NCI-H446 (cell line): ENCODE measurements at places on chromosomes 2 and 18.

DNA sequence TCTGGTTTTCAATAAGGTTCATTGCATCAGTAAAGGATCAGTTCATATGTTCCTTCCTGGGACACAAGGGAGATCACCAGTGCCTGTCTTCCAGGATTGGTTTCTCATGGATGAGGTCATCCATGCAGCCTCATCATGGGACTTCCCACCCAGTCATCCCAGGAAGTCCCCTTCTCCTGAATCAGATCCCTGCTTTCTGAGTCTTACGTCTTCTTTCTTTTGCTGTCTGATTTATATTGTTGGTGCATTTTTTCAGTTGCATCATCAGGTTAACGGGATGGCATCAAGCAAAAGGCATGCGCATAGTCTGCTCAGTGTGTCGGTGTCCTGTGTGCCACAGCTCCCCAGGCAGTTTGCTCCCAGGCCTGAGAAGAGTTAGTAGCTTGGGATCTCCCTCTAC, 105.9 kb downstream of the SOX11 start:
- no peak for DNase-seq

GRCh38 chr2:113361051-113361450, 76.4 kb upstream of the ZNG1B start:
- no peak for DNase-seq

DNA sequence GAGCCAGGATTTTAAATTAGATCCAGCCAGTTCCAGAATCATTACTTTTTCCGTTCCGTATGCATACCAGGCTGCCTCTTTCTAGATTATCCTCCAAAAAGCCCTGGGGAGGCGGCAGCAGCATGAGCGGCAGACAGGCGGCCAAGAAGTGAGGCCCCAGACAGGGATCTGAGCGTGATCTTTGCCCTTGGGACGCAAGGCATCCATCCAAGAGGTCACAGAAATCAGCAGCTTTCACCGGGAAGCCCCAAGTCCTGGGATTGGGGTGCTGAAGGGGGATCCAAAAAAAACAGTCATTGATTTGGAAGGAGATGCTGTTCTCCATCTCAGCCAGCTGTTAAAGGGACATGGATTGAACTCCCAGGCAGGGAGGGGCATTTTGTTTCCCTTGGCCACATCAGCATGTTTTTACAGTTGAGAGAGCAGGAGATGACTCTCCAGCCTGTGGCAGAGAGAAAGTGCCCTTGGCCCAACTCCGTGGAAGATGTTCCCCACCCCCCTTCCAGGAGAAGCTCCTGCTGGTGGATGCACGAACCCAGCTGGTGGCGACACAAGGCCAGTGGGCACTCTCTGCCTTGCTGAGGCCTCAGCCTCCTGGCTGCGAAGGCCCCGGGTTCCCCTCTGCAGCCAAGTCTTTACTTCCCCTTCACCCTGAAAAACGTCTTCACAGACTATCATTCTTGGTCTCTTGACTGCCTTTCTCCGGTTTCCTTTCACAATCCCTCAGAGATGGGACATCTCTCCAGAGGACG, 265.6 kb downstream of the ANAPC1 start:
- DNase-seq, result peak; percentile 85

DNA sequence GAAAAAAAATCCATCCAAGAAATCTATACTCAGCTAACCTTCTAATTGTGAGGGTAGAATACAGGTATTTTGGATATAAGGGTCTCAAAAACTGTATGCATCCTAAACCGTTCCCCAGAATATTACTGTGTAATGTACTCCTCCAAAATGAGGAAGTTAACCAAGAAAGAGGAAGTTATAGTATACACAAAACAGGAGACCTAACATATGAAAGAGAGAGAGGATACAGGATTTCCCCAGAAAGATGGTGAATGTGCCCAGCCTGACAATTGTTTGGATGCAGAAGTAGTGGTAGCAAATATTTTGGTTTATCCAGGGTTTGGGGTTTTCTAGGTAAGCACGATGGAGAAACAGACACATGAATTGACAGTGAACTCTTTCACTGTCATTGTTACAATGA, 50.6 kb downstream of the GALNT3 start:
- DNase-seq, result no peak

DNA sequence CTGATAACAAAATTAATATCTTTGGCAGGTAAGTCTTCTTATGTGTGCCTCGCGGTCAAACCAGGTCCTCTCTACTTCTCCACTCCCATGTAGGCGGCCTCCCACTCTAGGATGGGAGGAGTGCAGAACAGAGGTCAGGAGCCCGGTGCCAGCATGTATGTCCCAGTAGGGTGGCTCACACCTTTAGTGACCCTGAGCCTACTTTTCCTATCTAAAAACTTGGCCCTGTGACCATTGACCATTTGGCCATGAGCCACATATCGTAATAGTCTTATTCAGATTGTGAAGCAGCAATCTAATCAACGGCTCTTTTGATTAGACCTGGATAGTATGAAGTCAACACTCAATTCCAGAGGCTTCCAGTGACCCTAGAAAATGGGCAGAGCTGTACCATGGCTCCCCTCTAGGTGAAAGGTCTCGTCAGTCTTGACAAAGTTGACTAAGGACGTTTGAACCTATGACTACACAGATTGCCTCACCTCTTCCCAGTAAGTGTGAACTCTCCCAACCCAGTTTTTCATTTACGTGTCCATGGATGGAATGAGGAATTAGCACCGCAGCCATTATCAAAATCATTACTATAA, 17.1 kb upstream of the FABP1 start:
- no peak for DNase-seq

DNA sequence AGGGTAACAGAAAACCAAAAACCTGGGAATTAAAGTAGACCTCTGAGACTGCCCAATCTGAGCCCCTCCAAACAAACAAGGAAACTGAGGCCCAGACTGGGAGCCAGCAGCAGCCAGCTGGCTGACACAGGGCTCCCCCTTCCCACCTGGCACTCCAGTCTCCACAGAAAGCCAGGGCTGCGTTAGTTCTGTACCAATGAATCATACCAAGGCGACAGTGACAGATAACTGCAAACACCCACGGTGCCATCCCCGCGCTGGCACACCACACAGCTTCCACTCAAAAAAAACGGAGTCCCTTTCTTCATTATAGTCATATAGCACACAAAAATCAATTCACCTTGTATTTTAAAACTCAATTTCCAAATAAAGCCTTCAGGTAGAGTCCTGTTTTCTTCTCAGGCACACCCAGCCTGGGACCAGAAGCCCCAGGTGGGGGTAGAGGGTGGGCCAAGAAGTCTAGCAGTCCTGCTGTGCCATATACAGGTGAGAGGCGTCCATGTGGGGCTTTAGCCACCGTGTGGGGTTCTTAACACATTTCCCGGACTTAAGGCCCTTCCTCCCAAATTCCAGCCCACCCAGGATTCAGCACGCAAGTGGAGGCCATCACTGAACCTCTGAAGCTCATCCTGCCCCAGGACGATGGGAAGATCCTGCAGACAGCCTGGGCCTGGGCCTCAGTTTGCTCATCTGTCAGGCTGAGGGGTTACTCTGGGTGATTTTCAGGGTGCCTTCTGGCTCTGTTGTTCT, 1.2 kb downstream of the PER2 start:
- DNase-seq, result no peak

- no peak for DNase-seq
These were observed 90.7 kb downstream of the ZNF516 start for GRCh38 chr18:76404345-76404831.

DNA sequence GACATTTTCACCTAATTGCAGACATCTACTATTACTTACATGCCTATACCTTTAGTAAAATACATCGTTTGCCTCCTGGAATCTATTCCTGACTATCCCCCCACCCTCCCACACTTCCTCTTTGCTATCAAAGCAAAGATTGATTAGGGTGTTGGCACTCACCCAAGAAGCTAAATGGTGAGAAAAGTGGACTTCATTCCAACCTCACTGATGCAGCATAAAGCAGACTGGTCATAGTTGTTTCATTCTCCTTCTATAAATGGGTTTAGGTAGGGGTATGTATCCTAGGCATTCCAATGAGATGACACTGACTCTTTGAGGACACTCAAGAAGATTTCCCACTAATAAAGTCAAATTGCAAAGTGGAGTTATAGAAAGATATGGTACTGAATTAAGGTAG, 97.4 kb downstream of the LRP1B start:
- no peak for DNase-seq

DNA sequence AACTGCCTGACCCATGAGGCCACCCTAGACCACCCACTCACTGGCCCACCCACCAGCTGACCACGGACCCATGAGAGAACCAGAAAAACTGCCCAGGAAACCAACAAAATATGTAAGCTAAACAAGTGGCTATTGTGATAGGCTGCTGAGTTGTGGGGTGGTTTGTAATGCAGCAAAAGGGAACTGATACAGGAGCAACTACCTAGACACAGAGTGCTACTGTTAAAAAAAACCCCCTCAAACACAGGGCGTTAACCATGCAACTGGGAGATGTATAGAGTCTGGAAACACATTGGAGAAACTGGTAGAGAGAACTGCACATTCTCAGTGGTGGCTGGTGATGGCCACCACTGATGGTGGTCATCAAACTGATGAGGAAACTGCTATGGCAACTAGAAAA, 206.3 kb upstream of the GYPC start:
- DNase-seq, result no peak

- no peak for DNase-seq
These were observed 70.9 kb upstream of the LGALSL start for GRCh38 chr2:64383016-64383591.

DNA sequence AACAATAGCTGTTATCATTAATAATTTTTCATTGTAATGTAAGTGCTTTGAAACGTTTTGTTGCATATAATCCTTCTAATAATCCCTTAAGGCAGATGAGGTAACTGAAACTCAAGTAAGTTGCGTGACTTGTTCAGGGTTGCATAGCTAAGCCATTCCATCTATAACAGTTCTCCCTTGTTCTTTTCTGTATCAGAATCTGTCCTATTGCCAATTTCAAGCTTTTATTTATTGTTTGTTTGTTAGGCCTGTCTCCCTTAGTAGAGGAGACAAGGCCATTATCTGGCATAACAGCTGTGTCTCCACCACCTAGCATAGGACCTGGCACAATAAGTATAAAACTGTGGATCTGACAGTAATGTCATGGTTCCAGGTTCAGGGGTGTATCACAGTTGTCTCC, 19.4 kb downstream of the BABAM2 start:
- no peak for DNase-seq

- no peak for DNase-seq
These were observed 117.9 kb upstream of the COL5A2 start for GRCh38 chr2:189297446-189297845.

GRCh38 chr2:168245074-168245825, 2.1 kb downstream of the STK39 start:
- no peak for DNase-seq

DNA sequence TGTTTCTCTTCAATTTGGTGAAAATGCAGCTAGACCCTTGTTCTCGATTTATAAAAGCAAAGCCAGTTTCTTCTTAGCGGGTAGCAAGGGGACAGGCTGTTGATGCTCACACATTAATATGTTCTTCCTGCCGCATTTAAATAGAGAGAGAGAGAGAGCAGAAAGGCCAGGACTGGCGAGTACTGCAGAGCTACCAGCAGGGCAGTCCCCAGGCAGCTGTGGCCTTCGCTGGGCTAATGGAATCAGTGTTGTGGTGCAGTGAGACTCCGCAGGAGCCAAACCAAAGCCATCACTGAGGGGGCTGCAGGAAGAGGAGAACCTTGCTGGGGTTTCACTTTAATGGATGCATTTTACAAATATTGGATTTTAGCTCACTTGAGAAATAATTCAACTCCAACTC, 223.6 kb downstream of the ACTR3 start:
- DNase-seq, result no peak

- no peak for DNase-seq
These were observed 420.7 kb upstream of the SALL3 start for GRCh38 chr18:78558948-78559347.

DNA sequence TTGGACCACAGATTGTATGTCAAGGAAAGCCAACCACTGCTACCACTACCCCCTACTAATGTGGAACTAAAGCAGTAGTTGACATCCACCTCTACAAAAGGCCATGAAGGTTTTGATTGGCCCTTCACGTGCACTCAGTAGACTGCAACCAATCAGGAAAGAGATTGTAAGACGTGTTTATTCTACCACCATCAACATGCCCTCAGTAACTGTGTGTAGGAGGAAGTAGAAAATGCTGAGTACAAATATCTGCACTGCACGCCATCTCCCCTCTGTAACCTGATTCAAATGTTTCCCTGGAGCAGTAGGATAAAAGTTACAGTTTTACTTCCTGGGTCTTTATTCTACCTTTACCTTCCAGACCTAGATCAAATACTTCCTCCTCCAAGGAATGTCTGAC, 2.9 kb upstream of the CASP10 start:
- peak; percentile 17 for DNase-seq

- no peak for DNase-seq
These were observed 189.8 kb downstream of the SNTG2 start for GRCh38 chr2:1140389-1141003.

GRCh38 chr2:168145011-168145410, 102.4 kb downstream of the STK39 start:
- DNase-seq, result no peak

DNA sequence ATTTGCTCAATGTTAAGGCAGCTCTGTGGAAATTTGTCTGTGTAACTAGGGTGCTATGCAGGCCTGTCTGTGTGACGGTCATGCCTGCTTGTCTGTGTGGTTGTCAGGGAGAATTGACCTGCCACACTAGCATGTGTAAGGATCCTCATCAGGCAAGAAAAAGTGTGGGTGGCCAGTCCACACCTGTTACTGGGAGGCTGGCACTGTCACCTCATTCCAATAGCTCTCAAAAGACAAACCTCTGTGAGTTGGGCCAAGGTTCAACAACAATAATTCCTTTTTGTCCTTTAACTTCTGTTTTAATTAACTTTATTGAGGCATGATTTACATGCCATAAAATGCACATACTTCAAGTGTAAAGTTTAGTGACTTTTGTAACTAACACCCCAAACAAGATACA, 4.2 kb upstream of the MARCO start:
- DNase-seq, result no peak

GRCh38 chr2:880201-880970, 70.3 kb upstream of the SNTG2 start:
- DNase-seq, result no peak

GRCh38 chr18:13425357-13426091, 207.0 kb downstream of the LDLRAD4 start:
- no peak for DNase-seq

- no peak for DNase-seq
These were observed 253.9 kb upstream of the CNTNAP5 start for GRCh38 chr2:123770996-123771720.

GRCh38 chr18:49249521-49249920, 210.9 kb downstream of the DYM start:
- no peak for DNase-seq

GRCh38 chr18:22171258-22172119, 2.1 kb downstream of the GATA6 start:
- no peak for DNase-seq

DNA sequence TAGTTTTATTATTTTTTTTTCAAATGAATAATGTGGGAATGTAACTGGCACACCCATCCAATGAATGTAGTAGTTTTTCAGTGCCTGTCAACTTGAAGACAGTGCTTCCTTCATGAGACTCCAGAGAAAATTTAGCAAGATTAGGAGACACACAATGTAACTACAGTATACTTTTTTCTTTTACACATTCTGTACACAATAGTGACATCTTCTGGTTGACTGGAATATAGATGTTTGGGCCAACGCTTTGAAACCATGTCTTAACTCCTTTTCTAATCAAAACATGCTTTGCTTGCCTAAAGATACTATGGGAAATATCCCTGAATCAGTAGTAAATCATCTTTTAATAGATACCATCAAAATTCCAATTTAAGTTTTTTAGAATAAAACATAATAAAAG, 229.5 kb upstream of the ZC3H15 start:
- peak; percentile 68 for DNase-seq

- no peak for DNase-seq
These were observed 460.2 kb downstream of the LRATD1 start for GRCh38 chr2:15092691-15093090.

- no peak for DNase-seq
These were observed 307.4 kb upstream of the KCNJ3 start for GRCh38 chr2:154391051-154391450.
